ENCODE measurements at places on chromosomes 4 and X.

DNA sequence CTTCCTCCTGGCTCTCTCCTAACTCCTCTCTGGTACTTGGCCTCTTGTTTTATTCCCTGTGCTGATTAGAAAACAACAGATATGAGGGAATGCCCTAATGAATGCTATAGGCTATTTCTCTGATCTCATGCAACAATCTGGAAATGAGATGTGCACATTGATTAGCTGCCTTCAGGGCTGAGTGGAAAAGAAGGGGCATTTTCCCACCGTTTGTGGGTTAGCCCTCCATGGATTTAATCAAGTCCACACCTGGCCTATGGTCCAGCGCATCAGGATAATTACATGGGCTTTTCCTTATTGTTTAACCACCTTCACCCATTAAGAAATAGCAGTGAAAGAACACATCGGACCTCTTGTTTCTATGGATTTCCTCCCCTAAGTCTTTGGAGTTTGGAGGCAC lies 70.0 kb downstream of the CAPN6 start:
- DNase-seq: no peak

DNA sequence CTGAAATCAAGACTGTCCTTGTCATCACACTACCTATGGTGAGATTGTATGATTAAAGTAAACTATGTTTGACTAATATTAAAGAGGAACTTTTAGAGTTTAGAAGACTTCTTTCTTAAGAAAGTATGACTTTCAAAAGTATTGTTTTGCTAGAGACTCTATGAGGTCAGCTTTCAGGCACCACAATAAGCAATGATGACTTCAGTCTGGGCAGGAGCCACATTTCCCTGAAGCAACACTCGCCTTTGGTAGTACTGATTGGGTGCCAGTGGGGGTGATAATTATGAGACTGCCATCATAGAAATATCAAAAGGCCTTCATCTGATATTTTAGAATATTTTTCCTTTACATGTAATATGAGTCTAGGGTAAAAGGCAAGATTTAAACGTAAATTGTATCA lies 212.6 kb downstream of the DTHD1 start:
- DNase-seq: no peak

GRCh38 chr4:3672465-3672831 lies 93.7 kb upstream of the ADRA2C start:
- DNase-seq: no peak

GRCh38 chr4:183253451-183253850 lies 66.6 kb downstream of the CLDN22 start:
- DNase-seq: no peak

GRCh38 chrX:53483416-53483815 lies 49.2 kb upstream of the HSD17B10 start:
- DNase-seq: no peak

- no peak for DNase-seq
These were observed 4.1 kb upstream of the CSF2RA start for GRCh38 chrX:1264556-1264955.

- DNase-seq: peak; percentile 17
These were observed 96.5 kb downstream of the SLC2A9 start for GRCh38 chr4:9924750-9925149.

GRCh38 chrX:10725071-10725470 lies 104.7 kb upstream of the MID1 start:
- DNase-seq: no peak

DNA sequence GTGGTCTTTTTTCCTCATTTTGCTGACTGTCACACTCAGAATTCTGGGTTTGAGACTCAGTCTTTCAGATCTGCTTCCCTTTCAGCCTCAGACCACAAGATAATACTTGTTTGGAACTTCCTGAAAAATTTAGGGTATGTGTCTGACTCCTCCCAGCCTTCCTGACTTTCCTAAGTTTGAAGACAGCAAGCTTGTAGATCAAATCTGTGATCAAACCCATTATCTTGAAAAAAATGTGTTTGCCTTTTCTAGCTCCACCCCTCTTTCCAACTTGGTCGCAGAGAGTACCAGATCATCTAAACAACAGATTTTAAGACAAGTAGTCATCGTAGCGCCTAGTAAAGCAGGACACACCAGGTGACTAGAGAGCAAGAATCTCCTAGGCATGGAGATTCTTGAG lies 9.9 kb downstream of the BCAP31 start:
- DNase-seq: no peak

GRCh38 chrX:134741746-134742145 lies 83.5 kb upstream of the PLAC1 start:
- no peak for DNase-seq

GRCh38 chrX:150696331-150696730 lies 3.1 kb downstream of the MTMR1 start:
- no peak for DNase-seq

DNA sequence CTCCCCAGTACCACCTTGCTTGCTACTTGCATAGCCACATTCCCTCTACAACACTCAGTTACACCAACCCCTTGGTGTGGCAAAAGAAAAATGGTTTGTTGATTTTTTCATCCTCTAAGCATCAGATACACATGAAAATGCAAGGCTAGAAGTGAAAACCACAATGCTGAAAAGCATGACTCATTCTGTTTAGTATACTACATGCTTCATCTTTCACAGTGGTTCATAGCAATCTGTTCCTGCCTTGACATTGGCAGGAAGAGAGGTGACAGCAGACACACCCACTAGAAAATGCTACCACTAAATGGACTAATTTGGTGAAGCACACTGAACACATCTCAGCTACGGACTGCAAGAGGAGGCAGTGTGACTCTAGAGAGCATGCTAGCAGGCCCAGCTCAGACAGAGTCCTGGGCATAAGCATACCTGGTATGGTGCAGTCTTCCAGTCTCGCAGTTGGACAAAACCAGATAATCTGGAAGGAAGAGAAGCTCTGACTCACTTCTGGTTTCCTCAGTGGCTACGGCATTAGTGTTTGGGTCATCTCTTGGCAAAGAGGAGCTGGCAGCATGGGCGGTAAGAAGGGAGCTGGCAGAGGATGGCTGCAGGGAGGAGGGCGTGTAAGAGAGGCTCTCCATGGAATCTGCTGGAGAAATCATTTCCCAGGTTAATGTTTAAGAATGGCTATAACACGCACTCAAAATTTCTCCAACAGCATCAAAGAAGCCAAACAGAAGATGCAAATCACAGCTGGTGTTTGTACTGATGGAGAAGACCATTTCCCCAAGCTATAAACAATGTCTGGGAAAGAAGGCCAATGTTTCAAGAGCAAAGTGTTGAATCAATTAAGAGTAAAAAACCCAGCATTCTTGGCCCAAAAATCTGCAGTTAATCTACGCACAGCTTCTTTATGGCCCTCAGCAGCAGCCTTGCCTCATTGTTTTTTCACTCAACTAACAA lies 37.8 kb downstream of the GAB3 start:
- no peak for DNase-seq

- DNase-seq: no peak
These were observed 1511.3 kb upstream of the AGA start for GRCh38 chr4:178953447-178954120.

GRCh38 chr4:53688186-53688790 lies 97.0 kb upstream of the LNX1 start:
- peak; percentile 73 for DNase-seq

GRCh38 chrX:38175139-38175538 lies 45.5 kb downstream of the SRPX start:
- peak; percentile 40 for DNase-seq

GRCh38 chr4:87057835-87058355 lies 123.1 kb downstream of the AFF1 start:
- DNase-seq: no peak

DNA sequence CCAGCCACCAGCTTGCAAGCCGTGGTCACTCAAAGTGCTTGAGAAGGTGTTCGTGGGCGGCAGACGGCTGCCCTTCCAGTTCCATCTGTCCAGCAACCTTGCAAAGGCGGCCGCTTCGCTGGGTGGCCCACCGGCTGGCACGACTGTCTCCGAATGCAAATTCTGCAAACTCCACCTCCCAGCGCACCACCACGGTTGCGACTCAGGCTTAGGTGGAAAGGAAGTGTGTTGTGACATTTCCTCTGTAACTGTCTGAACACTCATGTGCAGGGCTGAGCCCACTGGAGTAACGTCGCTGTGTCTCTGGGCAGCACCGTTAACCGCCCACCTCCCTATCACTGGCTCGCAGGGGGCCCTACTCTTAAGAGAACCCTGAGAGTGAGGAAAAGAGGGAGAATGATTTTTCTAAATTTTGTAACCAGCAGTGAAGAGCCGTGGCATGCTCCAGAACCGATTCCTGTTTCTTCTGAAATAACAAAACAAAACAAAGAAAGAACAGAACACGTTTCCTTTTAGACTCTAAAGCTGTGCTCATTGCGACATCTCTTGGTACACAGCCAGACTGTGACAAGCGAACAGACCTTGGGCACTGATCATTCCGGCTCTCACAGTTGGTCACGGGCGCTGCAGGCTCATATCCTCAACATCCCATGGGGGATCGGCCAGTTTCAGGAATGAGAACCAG lies at the start of gene P2RY8:
Gene P2RY8 (minus strand): TSS at position 155 of the 685 bp plus-strand sequence. CDS start 70,627 bp downstream, outside the sequence.
- no peak for DNase-seq

- no peak for DNase-seq
These were observed 64.1 kb downstream of the USP46 start for GRCh38 chr4:52595001-52595400.

DNA sequence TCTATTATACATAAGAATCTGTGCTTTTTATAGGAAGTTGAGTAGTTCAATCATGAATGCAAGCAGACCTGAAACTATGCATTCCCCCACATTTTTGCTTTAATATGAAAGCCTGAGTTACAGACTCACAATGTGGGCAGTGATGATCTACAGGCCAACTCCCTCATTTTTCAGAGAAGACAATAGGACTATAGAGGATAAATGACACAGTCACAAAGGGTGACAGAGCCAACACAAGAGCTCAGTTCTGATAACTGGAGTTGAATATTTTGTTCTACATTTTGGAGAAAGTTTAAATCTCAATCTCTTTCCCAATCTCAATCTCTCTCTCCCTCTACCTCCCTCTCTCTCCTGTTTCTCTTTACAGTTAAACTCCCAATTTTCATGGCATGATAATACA lies 27.0 kb downstream of the MBNL3 start:
- no peak for DNase-seq

DNA sequence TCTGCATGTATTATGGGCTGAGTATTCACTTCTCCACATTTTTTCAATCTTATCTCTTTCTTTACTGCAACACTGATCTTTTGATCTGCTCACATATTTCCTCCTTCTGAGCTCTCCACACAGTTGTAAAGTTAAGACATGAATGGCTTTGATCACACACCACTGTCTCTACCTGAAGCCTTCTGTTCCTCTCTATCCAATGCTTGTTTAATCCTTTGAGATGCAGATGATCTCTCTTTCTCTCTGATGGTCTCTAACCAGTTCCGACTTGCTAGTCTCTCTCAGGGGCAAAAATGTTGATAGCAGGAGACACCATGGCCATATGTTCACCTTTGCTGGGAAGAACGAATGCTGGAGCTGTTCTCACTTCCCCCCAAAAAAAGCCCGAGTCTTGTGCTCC lies 162.4 kb downstream of the UNC5C start:
- DNase-seq: no peak

- DNase-seq: no peak
These were observed 88.6 kb upstream of the DHRSX start for GRCh38 chrX:2589186-2590020.

GRCh38 chr4:39032218-39033085 lies at the start of gene TMEM156:
Gene TMEM156, minus strand, starts transcription at chr4:39032409. Its CDS starts 96 bp downstream, at chr4:39032313.
- peak; percentile 11 for DNase-seq

DNA sequence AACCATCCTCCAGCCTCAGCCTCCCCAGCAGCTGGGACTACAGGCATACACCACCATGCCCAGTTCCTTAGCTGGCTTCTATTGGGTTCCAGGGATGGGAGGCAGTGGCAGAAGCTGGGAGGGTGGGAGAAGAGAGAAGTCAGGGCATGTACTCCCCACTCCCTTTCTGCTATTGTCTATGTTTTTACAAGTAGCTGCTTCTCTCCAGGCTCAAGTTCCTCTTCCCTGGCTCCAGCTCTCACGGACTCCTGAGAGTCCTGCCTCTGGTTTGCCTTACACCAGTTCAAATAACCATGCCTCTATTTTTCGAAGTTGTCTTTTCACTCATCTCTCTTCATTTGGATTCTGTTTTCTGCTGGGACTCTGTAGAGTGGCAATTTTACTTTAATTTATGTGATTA lies 2.9 kb downstream of the TBC1D9 start:
- no peak for DNase-seq

- DNase-seq: peak; percentile 41
These were observed 39.7 kb downstream of the ANAPC10 start for GRCh38 chr4:145058256-145058655.

DNA sequence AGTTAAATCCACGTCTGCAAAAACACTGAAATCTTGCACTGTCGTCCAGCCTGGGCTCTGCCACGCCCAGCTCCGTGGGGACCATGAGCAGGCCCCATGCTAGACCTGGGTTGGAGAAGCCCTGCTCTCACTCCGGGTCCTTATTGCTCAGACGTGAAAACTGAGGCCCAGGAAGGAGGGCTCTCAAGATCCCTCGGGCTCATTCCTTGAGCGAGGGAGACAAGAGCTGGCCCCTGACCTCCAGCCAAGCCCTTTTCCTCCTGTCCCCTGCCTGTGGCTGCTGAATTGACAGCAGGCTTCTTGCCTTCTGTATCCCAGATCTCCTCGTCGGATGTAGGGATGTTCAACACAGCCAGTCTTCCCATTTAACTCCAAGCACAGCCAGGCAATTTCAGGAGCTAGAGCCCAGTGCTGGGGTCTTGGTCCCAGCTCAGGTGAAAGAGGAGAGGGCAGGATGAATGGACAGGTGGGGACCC lies 109.5 kb downstream of the CPZ start:
- no peak for DNase-seq

- peak; percentile 6 for DNase-seq
These were observed 40.2 kb upstream of the SULT1B1 start for GRCh38 chr4:69800599-69800998.

- no peak for DNase-seq
These were observed 21.9 kb downstream of the TKTL1 start for GRCh38 chrX:154317391-154317995.

DNA sequence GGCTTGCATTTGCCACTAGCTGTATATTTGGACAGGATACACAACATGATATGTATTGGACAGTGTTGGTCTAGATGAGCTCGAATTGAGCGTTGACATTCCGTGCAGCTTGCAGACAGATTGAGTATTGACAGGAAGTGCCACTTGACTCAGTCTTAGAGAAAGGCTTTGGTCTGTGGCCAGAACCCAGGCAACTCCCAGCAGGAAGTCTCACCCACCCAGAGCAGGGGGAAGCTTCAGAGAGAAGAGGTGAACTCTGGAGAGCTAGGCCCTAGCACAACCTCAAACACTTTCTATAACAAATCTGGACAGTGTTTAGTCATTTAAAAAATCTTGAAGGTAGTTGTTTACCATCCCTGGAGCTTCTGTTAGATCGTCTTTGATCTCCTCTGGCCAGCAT lies 280.5 kb downstream of the FBXW7 start:
- no peak for DNase-seq

- DNase-seq: no peak
These were observed 6.9 kb downstream of the MSN start for GRCh38 chrX:65674204-65674893.
